ENCODE measurements at places on chromosomes 3 and 15.

- no peaks in the 10 kb centered on the region for H3K4me1 ChIP-seq
- no peak overlapping the region for H3K27ac ChIP-seq
- no peaks in the 10 kb centered on the region for H3K27me3 ChIP-seq
- H3K36me3 ChIP-seq = no peaks in the 10 kb centered on the region
- no peak overlapping the region for H3K4me3 ChIP-seq
- no peak for DNase-seq
Measured at GRCh38 chr15:23483821-23484299, 36.8 kb upstream of the GOLGA6L2 start.

- no peak for DNase-seq
- no peaks in the 10 kb centered on the region for H3K4me1 ChIP-seq
- H3K27ac ChIP-seq = no peak overlapping the region
- H3K36me3 ChIP-seq = no peaks in the 10 kb centered on the region
- no peak overlapping the region for H3K4me3 ChIP-seq
Measured at GRCh38 chr15:51750186-51750585, 1.2 kb upstream of the TMOD2 start.

GRCh38 chr15:77039848-77040247 is 31.1 kb downstream of the TSPAN3 start:
- no peak overlapping the region for H3K27ac ChIP-seq
- no peaks in the 10 kb centered on the region for H3K27me3 ChIP-seq

GRCh38 chr15:48834756-48835155 is 23.9 kb upstream of the CEP152 start:
- no peaks in the 10 kb centered on the region for H3K4me1 ChIP-seq
- no peak overlapping the region for H3K27ac ChIP-seq
- H3K27me3 ChIP-seq = no peaks in the 10 kb centered on the region
- no peak for DNase-seq
- H3K36me3 ChIP-seq = no peaks in the 10 kb centered on the region
- H3K4me3 ChIP-seq = no peak overlapping the region

DNA sequence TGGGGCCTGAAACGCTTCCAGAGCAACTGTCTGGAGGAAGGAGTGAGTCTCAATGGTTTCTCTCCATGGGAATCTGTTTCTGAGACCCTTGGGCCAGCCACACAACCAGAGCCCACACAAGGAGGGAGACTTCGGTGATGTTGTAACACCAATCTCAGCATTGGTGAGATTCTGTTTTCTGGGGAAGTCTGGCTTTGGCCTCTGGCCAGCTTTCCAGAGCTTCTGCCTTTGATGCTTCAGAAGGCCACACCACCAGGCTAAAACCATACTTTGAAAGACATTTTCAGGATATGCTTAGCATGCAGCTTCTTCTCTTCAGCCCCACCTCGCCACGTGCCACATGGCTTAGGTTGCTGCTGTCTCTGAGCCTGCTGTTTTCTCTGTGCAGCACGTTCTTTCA is 3.6 kb upstream of the EEFSEC start:
- no peak for DNase-seq
- no peaks in the 10 kb centered on the region for H3K4me1 ChIP-seq
- no peaks in the 10 kb centered on the region for H3K36me3 ChIP-seq
- no peaks in the 10 kb centered on the region for H3K27me3 ChIP-seq
- no peak overlapping the region for H3K4me3 ChIP-seq

GRCh38 chr15:82110144-82110543 is 64.3 kb upstream of the MEX3B start:
- no peaks in the 10 kb centered on the region for H3K27me3 ChIP-seq
- H3K4me1 ChIP-seq = no peaks in the 10 kb centered on the region
- no peak overlapping the region for H3K27ac ChIP-seq
- DNase-seq = no peak

DNA sequence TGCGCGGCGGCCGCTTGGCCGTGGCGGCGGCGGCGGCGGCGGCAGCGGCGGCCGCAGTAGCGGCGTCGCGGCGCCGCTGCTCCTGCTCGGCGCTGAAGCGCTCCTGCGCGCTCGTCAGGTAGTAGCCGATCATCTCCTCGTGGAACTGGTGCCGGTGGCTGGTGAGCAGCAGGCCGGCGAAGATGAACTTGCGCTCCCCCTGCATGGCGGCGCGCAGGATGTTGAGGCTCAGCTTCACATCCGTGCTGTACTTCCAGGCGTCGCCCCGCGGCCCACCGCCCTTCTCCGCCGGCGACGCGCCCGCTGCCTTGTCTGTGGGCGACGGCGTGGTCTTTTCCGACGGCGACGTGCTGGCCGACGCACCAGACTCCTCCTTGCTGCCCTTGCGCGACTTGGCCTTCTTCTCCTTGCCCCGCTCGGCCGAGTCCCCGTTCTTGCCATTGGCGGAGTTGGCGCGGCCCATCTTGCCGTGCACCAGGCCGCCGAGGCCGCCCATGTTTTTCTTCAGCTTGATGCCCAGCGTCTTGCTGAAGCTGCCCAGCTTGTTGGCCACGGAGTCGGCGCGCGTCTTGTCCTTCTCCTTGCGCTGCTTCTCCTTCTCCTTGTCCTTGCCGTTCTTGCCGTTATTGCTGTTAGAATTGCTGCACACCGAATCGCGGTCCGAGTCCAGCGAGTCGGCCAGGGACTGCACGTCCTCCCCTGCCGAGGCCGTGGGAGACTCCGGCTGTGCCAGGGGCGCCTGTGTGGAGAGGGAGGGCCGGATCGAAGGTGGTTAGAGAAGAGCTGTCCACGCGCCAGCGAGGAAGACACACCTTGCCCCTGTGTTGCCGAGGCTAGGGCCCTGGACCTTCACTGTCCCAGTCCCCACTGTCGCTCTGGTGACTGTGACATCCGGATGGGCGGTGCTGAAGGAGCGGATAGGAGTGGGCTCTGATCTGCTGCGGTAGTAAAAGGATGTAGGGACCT is 157.6 kb downstream of the KLF13 start:
- no peak overlapping the region for H3K4me3 ChIP-seq
- H3K4me1 ChIP-seq = peaks cover 2% of the 10 kb centered on the region
- H3K36me3 ChIP-seq = no peaks in the 10 kb centered on the region
- H3K27ac ChIP-seq = no peak overlapping the region
- H3K27me3 ChIP-seq = peaks cover 2% of the 10 kb centered on the region
- no peak for DNase-seq

DNA sequence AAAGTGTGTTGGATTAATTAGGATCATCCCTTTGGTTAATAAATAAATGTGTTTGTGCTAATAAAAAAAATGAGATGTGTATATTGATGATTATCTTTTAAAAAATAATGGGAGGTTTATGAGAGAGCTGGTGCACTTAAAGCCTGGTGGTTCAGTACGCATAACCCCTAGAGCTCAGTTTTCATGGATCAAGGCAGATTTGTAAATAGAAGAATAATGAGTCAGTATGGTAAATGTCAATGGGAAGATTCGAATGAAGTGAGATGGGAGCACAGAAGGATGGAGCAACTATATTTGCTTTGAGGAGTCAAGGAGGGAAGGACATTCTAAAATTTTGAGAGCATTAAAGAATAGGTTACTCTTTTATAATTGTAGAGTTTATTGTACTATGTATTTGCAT is 35.4 kb downstream of the AKAP13 start:
- no peaks in the 10 kb centered on the region for H3K27me3 ChIP-seq
- no peaks in the 10 kb centered on the region for H3K4me1 ChIP-seq
- H3K27ac ChIP-seq = no peak overlapping the region
- no peak overlapping the region for H3K4me3 ChIP-seq

- H3K36me3 ChIP-seq = no peaks in the 10 kb centered on the region
- H3K4me3 ChIP-seq = no peak overlapping the region
- no peaks in the 10 kb centered on the region for H3K4me1 ChIP-seq
- H3K27ac ChIP-seq = no peak overlapping the region
- DNase-seq = no peak
- no peaks in the 10 kb centered on the region for H3K27me3 ChIP-seq
Measured at GRCh38 chr3:193145248-193145647, 95.8 kb upstream of the PLAAT1 start.

DNA sequence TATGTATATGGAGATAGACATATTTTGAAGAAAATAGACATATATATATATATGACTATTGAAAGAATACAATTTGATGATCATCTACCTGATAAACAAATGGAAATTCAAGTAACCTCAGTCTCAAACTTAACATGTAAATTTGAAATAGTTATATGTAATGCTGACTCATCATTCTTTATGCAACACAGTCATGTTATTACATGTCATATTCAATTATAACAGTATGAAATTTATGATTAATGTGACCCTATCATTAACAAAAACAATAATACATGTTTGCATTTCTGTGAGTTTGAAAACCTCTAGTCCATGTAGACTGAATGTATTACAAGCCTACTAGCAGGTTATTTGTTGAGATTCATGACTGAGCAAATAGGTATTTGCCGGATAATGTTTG is 204.1 kb downstream of the CADM2 start:
- no peak overlapping the region for H3K4me3 ChIP-seq
- H3K27me3 ChIP-seq = no peaks in the 10 kb centered on the region
- no peaks in the 10 kb centered on the region for H3K36me3 ChIP-seq
- no peak for DNase-seq
- H3K4me1 ChIP-seq = no peaks in the 10 kb centered on the region

GRCh38 chr3:136714020-136714419 is 38.2 kb downstream of the STAG1 start:
- H3K27me3 ChIP-seq = no peaks in the 10 kb centered on the region
- no peak overlapping the region for H3K27ac ChIP-seq
- H3K4me1 ChIP-seq = no peaks in the 10 kb centered on the region
- H3K4me3 ChIP-seq = no peak overlapping the region

DNA sequence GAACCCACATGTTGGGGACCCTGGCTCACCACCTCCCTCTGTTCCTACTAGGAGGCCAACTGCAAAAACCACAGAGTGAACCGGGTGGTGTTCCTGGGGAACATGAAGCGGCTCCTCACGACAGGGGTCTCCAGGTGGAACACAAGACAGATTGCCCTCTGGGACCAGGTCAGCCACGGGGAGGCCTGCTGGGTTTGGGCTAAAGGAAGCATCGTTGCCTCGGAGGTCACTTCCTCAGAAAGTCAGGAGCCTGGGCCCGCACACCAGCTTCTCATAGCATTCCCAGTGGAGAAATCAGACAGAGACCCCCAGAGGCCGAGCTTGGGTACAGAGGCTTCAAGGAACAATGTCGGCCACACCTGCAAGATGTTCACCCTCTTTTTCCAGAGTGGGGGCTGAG is 106.8 kb downstream of the ANP32A start:
- H3K27ac ChIP-seq = no peak overlapping the region
- no peaks in the 10 kb centered on the region for H3K36me3 ChIP-seq
- no peak for DNase-seq
- H3K27me3 ChIP-seq = no peaks in the 10 kb centered on the region

GRCh38 chr3:41140242-41140641 is 59.1 kb upstream of the CTNNB1 start:
- no peaks in the 10 kb centered on the region for H3K36me3 ChIP-seq
- no peak overlapping the region for H3K27ac ChIP-seq
- H3K27me3 ChIP-seq = no peaks in the 10 kb centered on the region
- H3K4me3 ChIP-seq = no peak overlapping the region
